ENCODE measurements at places on chromosomes 1 and 21. TPM values are rescaled to one million over a fixed set of nuclear protein-coding genes. Genes with fewer than 3 reads are reported as not detected.

DNA sequence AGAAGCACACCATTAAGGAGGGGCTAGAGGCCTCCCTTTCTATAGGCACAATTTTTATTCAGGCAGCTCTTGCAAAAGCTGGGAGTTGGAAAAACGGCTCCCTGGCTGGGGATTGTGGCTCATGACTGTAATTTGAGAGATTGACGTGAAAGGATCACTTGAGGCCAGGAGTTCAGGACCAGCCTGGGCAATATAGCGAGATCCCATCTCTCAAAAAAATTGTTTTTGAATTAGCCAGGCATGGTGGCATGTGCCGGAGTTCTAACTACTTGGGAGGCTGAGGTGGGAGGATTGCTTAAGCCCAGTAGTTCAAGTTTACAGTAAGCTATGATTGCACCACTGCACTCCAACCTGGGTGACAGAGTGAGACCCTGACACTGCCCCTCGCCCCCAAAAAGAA, 23.9 kb upstream of the NRDC start:
- no peak for DNase-seq

DNA sequence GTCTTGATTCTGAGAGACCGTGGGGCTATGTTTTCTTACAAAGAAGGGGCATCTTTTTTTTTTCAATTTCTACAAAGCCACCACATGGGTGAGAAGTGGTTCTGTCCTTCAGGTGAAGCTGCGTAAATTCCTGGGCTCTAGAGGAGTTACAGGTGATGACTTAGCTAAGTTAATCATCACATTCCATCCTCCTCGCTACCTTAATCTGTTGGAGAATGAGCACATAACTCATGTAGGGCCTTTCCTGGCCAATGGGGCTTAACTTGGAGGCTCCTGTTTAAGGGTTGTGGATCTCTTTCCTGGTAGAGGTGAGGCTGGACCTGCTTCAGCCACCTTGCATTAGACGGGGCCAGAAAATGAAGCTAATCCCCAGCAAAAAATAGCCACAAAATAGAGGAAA, 19.9 kb downstream of the REG4 start:
- DNase-seq = no peak

LRRN2 gene
- 20.6 TPM for total RNA-seq

- no peak for DNase-seq
These were observed 56.0 kb downstream of the OLFML3 start for GRCh38 chr1:114035304-114035700.

UBQLN4 gene
- 64.6 TPM for total RNA-seq

CYP4X1 gene
- 2.0 TPM for total RNA-seq

Measured in H7 (cell line).